ENCODE measurements at places on chromosomes 5 and 9.

- no peak for DNase-seq
Observed at GRCh38 chr5:68780299-68780955, 313.4 kb upstream of the SLC30A5 start.

DNA sequence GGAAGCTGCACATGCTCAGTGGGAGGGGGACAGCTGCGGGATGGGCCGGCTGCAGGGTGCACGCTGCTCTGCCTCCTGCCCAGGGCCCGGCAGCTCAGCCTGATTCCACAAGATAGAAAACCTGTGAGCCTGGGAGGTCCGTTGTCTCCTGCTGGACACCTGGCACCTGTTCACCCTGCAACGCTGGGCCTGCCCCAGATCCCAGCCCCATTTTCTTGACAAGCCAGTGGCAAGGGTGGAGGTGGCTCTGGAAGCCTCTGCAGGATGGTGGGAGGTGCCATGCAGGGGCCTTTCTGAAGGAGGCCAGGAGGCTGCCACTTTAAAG lies 68.1 kb upstream of the RNF130 start:
- DNase-seq, result no peak

DNA sequence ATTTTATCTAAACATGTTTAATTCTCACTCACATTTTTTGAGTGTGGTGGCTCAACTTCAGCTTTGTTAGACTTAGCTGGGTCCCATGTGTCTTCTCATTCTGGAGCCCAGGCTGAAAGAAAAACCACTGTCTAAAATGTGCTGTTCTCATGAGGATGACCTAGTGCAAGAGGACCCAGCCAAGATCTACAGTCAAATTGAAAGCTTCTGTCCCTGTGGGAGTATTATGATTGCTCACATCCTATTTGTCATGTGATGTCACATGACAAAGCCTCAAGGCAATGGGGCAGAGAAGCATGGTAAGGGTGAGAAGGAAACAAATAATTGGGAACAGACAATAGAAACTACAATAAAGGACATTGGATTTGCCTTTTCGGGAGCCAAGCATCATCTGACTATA lies 113.4 kb upstream of the ASTN2 start:
- no peak for DNase-seq

DNA sequence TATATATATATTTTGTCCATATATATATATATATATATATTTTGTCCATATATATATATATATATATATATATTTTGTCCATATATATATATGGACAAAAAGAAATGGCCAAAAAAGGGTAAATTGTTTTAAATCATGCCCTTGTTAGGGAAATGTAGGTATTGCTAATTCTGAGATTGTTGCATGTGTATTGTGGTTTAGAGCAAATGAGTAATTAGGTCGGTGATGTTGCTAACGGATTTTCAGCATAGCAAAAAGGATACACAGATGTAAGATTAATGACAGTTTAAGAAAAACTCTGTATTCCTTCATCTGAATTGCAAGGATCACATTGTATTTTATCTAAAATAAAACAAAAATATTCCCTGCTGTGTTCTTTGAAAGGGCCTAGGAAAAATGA lies 40.2 kb downstream of the OSTF1 start:
- no peak for DNase-seq

DNA sequence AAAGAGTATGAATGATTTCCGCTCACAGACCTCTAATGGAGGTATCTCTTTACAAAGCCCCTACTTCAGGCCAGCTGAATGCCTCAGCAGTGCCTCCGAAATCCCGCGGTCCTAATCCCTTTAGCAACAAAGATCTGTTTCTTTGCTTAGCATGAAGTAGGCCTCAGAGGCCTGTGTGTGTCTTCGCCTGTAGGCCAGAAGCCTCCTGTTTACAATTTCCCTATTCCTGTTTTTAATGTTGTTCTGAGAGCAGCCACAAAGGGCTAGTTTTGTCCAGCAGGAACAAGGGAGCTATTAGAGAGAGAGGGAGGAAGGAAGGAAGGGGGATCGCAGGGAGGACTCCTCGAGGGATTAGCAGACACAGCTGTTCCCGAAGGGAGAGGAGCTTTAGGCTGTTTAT lies 166.4 kb upstream of the SPRY4 start:
- DNase-seq, result no peak

DNA sequence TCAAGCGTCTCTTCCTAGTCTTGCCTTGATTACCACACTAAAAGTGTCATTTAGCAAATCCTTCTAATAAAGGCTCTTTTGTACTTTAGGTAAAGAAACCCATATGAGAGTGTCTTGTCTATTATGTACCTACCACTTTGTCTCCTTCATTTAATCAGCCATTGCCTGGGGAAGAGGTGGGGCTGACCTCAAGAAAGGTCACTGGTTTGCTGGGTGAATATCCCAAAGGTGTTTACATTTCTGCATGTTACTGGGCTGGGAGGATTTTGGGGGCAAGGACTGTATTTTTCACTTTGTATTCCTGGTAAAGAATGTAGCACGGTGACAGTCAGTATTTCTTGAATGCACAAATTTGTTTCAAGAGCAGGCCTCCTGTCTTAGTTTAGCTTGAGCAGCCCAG lies 11.9 kb upstream of the RPS23 start:
- no peak for DNase-seq

GRCh38 chr5:159736844-159737243 lies 179.4 kb upstream of the ADRA1B start:
- DNase-seq, result no peak

- DNase-seq, result no peak
Observed at GRCh38 chr5:172178991-172179989, 8.7 kb downstream of the STK10 start.

- no peak for DNase-seq
Observed at GRCh38 chr5:95887977-95888376, 65.5 kb upstream of the GLRX start.

GRCh38 chr9:16337322-16338029 lies 533.0 kb downstream of the BNC2 start:
- DNase-seq, result no peak

- no peak for DNase-seq
Observed at GRCh38 chr5:180130876-180131740, 59.5 kb upstream of the RNF130 start.

- no peak for DNase-seq
Observed at GRCh38 chr9:109830545-109830944, 50.5 kb downstream of the PALM2AKAP2 start.

DNA sequence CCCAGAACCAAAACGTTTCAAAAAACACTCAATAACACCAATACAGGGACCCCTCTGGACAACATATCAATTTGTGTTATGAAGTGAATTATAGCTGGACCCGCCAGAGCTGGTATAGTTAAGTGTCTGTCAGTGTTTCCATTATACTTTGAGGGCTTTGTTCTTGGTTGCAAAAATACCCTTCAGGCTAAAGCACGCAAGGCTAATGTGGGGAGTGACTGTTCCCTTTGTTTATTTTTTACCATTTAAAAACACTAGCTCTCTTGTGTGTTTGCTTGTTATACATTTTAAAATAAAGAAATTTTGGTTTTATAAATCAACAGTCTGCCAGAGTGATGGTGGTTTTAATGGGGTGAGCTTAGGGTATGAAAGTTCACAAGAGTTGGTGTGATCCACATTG lies 859.5 kb downstream of the PTPRD start:
- DNase-seq, result no peak

- no peak for DNase-seq
Observed at GRCh38 chr9:69834056-69834455, 13.4 kb downstream of the CFAP95 start.

- no peak for DNase-seq
Observed at GRCh38 chr9:5113523-5113922, 71.9 kb downstream of the INSL6 start.

- DNase-seq, result peak; percentile 62
Observed at GRCh38 chr5:132007399-132008162, 3.9 kb downstream of the ACSL6 start.

DNA sequence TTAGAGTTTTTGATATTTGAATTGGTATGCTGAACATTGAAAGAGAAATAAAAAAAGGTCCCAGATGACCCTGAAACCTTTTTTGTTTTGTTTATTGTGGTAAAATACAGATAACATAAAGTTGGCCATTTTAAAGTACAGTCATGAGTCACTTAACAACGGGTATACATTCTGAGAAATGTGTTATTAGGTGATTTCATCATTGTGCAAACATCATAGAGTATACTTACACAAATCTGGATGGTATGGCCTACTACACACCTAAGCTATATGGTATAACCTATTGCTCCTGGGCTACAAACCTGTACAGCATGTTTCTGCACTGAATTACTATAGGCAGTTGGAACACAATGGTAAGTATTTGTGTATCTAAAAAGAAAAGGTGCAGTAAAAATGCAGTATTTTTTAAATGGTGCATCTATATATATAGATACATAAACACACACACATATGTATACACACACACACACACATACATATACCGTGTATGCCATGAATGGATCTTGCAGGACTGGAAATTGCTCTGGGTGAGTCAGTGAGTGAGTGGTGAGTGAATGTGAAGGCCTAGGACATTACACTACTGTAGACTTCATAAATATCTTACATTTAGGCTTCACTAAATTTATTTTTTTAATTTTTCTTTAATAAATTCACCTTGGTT lies 31.0 kb downstream of the TTC1 start:
- no peak for DNase-seq

- DNase-seq, result no peak
Observed at GRCh38 chr5:82341325-82341724, 63.2 kb upstream of the RPS23 start.

DNA sequence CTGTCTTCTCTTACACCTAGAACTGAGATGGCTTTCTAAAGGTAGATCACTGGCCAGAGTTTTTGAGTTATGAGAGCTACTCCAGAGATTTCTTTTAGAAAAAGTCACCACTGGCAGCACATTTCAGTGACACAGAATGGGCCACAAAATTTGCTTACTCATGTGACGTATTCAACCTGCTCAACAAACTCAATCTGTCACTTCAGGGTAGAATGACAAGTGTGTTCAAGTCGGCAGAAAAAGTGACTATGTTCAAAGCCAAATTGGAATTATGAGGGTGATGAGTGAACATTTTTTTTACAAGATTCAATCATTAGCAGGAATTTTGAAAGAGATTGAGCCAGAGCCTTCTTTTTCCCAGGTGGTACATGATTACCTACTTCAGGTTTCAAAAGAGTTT lies 46.5 kb downstream of the TAF11L14 start:
- DNase-seq, result no peak

DNA sequence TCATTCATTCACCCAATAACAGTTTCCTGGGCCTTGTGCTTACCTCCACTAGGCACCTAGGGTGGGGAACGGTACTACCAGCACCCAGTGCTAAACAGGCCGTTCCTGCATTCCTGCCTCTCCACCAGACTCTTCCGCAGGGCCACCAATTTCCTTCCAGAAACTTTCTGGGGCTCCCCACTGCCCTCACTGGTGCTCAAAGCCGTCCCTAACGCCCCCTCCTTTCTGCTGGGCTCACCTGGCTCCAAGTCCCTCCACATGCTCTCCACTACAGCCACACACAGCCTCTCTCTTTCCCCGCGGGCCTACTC lies 1.4 kb downstream of the PHF19 start:
- DNase-seq, result no peak

DNA sequence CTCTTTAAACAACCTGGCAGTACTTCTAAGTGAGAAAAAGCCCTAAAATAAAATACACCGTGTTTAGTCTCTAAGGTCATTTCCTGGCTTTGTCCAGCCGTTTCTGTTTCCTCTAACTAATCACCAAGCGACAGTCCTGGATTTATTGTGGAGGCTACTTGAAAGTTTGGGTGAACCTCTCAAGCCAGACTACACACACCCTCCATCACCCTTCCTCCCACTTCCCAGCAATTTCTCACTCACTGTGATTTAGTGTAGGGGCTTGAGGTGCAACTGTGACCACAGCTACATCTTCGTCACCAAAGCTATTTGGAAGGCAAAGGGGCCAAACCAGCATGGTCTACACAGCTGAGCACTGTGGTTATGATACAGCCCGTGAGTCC lies 240.0 kb upstream of the SLC24A2 start:
- DNase-seq, result no peak

- no peak for DNase-seq
Observed at GRCh38 chr5:150801117-150801927, 22.8 kb downstream of the SMIM3 start.

DNA sequence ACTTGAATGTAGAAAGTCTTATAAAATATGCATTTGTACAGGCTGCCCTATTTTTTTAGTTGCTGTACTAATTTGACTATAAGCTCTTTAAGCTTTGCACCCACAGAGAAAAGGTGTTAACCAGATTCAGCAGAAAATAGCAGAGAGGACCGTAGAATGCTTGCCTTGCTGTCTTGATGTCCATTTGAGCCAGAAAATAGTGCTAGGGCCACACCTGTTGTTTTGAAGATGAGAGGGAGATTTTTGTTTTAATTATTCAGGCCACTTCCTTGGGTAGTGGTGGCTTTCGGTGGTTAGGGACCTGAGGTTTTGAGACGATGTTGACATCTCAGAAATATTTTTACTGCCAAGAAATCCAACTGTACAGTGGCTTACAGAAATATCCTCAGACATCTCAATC lies 196.0 kb downstream of the SPATA31D1 start:
- no peak for DNase-seq

DNA sequence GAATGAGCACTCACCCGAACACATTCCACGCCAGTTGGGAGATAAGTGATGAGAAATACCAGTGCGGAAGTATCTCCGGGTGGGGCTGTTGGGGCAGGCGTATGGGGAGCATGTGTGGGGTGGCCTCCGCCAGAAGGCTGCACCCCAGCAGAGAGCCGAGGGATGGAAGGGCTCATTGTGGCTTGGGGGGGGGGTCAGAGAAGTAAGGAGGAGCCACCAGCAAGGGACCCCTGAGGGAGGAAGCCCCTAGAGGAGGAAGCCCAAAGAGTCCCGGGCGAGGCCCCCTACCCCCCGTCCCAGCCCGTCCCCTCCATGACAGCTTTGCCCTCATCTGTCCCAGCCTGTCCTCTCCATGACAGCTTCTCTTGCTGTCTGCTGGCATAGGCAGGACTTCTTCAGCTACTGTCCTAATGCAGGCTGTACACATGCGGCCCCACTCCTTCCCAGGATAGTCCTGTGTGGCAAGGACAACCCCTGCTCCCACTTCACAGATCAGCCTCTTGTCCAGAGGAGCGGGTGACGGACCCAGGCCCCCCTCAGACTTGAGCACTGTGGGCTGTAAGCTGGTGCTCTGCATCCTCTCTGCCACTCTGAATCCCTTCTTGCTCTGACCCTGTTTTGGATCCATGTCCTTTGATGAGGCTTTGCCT lies 239.6 kb downstream of the CACNA1B start:
- no peak for DNase-seq

GRCh38 chr9:104849023-104849422 lies 78.9 kb downstream of the ABCA1 start:
- no peak for DNase-seq

GRCh38 chr5:52043543-52043942 lies 660.3 kb downstream of the ISL1 start:
- DNase-seq, result no peak

DNA sequence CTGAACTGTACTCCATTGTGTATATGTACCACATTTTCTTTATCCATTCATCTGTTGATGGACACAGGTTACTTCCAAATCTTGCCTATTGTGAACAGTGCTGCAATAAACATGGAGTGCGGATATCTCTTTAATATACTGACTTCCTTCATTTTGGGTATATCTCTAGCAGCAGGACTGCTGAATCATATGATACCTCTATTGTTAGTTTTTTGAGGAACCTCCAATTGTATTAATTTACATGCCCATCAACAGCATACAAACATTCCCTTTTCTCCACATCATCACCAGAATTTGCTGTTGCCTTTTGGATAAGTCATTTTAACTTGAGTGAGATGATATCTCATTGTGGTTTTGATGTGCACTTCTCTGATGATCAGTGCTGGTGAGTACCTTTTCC lies 81.8 kb upstream of the FAM120A start:
- no peak for DNase-seq

- no peak for DNase-seq
Observed at GRCh38 chr5:884345-885126, 8.1 kb downstream of the BRD9 start.

- DNase-seq, result no peak
Observed at GRCh38 chr9:35306283-35306682, 144.5 kb downstream of the UNC13B start.
